Stimulated activated CD8-positive, alpha-beta memory T cell treated with anti-CD3 and anti-CD28 coated beads, Interleukin-2, amount 100 ng/mL, for 1 hour (primary cell): ENCODE measurements at places on chromosomes 4 and X.

GRCh38 chr4:148349153-148349552, 93.1 kb downstream of the NR3C2 start:
- no peak for DNase-seq

- no peak for DNase-seq
These were observed 2045.7 kb upstream of the TENM3 start for GRCh38 chr4:180197471-180197870.

- no peak for DNase-seq
These were observed 702 bp upstream of the CDKN2AIP start for GRCh38 chr4:183443655-183444213.

GRCh38 chr4:19736968-19737756, 514.5 kb upstream of the SLIT2 start:
- no peak for DNase-seq

- no peak for DNase-seq
These were observed 28.7 kb upstream of the STOX2 start for GRCh38 chr4:183876268-183876934.

DNA sequence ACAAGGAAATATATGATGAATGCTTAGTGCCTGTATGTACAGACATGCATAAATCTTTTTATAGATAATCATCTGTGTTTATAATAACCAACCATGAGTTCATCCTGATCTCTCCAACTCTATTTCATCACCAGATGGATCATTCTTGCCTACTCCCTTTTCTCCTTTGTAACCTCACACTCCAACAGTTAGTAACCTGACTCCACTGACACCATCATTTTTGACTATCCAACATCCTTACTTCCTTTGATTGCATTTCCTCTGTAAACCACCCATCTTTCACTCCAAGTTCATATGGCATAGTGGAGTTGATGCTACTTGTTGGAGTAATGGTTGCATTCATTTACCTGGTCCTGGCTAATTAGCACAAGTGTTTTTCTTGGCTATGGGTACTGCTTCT, 170.6 kb downstream of the ZNF330 start:
- DNase-seq = no peak

DNA sequence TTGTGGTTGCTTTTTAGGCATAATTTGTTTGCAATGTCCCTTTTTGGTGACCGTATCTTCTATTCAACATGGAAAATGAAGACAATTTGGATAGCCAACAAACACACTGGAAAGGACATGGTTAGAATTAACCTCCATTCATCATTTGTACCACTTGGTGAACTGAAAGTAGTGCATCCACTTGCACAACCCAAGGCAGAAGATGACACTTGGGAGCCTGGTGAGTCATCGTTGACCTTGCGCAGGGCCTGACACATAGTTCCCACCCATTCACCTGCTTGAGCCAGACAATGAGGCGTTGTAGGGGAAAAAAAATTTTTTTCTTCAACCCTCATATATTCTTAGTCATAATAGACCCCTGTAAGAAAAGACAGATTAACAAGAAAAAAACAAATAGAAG, 32.4 kb downstream of the EGF start:
- no peak for DNase-seq

GRCh38 chrX:8139716-8140115, 31.4 kb downstream of the VCX2 start:
- DNase-seq = no peak

GRCh38 chr4:115054836-115055235, 58.6 kb downstream of the NDST4 start:
- no peak for DNase-seq

DNA sequence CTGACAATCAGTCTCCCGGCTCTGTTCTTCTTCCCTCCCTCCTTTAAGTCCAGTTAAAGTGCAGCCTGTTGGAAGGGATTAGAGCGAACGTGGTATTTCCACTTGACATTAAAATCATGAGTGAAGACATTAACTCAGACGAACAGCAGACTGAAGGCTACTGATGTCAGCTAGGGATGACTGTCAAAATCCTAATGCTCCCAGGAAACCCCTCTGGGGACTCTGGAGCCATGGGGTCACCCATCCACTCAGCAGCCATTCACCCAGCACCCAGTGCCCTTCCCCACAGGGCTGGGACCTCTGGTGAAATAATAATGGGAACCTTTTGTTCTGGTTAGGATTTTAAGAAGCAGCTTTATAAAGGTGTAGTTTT, 113.9 kb downstream of the DRD5 start:
- no peak for DNase-seq

- DNase-seq = no peak
These were observed 119.1 kb downstream of the PAPSS1 start for GRCh38 chr4:107600983-107601382.

DNA sequence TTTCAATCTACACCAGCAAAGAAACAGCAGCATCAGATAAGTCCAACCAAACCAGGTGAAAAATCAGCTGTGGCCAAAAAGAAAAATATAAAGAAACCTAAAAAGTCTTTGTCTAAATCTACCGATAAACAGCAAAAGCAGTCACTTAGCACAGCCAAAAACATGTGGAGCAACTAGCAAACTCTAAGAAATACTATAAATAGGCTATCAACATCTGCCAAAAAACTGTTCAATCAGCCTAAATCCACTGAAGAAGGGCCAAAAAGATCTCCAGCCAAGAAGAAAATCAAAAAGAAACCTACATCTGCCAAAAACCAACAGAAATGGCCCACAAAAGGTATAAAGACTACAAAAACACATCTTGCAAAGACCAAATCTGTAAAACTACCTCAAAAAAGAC, 36.7 kb upstream of the CABS1 start:
- no peak for DNase-seq

GRCh38 chr4:88147799-88148217, 10.6 kb downstream of the ABCG2 start:
- no peak for DNase-seq

DNA sequence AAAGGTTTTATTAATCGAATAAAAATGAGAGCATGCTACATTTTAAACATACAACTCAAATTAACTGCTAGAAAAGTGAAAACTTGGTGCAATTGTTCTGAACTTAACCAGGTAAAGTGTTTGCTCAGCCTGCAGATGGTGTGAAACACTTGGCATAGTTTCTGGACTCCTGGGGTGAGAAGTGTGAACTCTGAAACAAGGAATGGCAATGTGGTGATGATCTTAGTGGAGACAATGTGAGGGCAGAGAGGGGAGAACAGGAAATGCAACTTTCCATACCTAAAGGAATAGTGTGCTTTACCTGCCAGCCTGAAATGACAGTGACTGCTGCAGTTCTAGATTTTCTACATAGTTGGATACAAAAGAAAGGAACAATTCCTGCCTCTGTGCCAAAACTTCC, 57.4 kb downstream of the CCSER1 start:
- DNase-seq = no peak

- no peak for DNase-seq
These were observed 87.1 kb downstream of the TSPAN5 start for GRCh38 chr4:98571161-98571786.

DNA sequence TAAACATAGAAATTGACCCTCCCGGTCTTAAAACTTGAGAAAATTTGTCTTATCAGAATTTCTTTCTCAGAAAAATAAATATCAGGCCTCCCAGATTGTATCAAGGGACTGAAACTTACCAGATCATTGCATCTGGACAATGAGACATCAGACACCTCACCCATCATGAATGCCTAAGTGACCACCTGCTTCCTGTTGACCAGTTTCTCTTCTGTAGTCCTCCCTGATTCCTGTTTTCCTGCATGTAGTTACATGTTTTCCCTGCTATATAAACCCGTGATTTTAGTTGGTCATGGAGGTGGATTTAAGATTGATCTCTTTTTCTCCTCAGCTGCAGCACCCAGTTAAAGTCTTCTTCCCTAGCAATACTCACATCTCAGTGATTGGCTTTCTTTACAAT, 548.1 kb downstream of the PPP4R3C start:
- DNase-seq = no peak

GRCh38 chr4:156261230-156261629, 307.6 kb upstream of the CTSO start:
- DNase-seq = no peak

GRCh38 chrX:45722471-45722870, 521.8 kb upstream of the DIPK2B start:
- no peak for DNase-seq

GRCh38 chr4:94920369-94920768, 162.6 kb downstream of the BMPR1B start:
- no peak for DNase-seq

DNA sequence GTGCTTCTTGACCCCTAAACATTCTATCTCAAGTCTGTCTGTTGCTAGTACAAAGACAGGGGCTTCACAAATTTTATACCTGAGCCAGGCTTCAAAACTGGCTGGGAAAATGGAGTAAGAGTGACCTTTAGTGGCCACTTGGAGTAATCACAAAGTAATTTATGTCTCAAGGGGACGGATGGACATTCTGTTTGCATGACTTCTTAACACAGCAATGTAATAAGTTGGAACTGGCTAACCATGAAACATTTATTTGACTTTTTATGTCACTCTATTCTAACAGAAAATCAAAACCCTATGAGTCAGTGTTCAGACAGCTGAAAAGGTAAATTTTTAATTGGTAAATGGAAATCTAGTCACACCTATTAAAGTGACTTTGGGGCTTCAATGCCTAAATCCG, 600.6 kb downstream of the ANKRD50 start:
- DNase-seq = no peak

- DNase-seq = no peak
These were observed 993.6 kb downstream of the ARAP2 start for GRCh38 chr4:35250761-35251160.

- no peak for DNase-seq
These were observed 1.1 kb upstream of the PCDH19 start for GRCh38 chrX:100410901-100411801.

DNA sequence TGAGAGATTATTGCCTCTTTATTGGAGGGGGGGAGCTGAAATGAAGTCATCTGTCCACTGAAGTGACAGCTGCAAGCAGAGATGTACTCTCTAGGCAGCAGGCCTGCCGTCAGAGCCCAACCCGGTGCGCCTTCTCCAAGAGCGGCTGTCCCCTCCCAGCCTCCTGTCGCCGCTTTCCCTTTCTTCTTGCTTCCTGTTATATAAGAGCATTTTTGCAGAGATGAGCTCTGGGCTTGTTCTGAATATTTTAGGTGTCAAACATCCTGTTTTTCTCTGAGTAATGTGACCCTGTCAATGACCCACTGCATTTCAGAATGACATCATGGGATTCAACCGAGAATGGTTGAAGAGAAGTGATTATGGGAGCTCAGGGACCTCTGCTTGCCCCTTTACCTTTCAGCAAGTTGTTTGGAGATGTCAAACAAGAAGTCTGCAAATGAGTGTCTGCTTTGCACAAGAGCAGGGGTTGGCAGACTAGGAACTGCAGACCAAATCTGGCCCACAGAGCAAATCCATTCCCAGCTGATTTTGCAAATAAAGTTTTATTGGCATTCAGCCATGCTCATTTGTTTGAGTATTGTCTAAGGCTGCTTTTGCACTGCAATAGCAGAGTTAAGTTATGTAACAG, 79.9 kb downstream of the SLC9A6 start:
- DNase-seq = no peak

GRCh38 chrX:139692506-139692849, 15.5 kb downstream of the MCF2 start:
- no peak for DNase-seq

DNA sequence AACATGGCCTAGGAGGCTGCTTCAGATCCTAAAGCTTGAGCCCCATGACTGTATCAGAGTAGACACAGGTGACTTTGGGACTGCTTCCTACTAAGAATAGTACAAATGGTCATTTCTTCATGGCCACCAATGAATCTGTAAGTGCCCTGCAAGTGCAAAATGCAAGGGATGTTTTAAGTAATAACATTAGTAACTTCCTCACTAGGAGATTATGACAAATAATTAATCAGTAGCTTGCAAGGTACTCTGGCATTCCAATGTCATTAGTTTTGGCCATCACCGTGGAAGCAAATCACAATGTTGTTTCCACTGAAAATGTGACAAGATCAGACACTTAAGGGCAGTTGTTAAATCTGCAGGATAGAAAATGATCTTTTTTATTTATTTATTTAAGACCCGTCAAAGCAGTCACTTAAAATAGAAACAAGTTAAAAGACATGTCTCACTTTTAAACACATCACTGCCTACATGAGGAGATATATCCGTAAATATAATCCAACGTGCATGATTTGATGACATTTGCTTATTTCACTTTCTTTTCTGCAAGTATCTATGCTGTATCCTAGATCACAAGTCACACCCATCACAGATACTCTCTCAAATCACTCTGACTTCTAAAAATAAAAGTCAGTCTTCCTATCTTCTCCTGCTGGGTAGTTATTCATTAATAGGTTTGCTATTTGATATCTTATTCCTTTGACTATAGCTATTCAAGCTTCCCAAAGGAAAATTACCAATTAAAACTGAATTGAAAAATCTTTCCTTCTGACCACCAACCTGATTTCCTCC, 400.6 kb downstream of the IL15 start:
- no peak for DNase-seq

- no peak for DNase-seq
These were observed 23.9 kb upstream of the HSD17B10 start for GRCh38 chrX:53458082-53458481.

- no peak for DNase-seq
These were observed 36.5 kb downstream of the TBC1D9 start for GRCh38 chr4:140719686-140720085.
